PC-9 (cell line): ENCODE measurements at places on chromosomes 1 and 21.

GRCh38 chr1:236165238-236165981 lies 23.1 kb downstream of the GPR137B start:
- no peak for DNase-seq

GRCh38 chr21:34296878-34297277 lies 66.9 kb upstream of the KCNE2 start:
- no peak for DNase-seq

GRCh38 chr1:113641396-113641795 lies 117.9 kb downstream of the PHTF1 start:
- DNase-seq: no peak

- DNase-seq: no peak
Measured at GRCh38 chr21:15390049-15390448, 325.2 kb upstream of the NRIP1 start.

DNA sequence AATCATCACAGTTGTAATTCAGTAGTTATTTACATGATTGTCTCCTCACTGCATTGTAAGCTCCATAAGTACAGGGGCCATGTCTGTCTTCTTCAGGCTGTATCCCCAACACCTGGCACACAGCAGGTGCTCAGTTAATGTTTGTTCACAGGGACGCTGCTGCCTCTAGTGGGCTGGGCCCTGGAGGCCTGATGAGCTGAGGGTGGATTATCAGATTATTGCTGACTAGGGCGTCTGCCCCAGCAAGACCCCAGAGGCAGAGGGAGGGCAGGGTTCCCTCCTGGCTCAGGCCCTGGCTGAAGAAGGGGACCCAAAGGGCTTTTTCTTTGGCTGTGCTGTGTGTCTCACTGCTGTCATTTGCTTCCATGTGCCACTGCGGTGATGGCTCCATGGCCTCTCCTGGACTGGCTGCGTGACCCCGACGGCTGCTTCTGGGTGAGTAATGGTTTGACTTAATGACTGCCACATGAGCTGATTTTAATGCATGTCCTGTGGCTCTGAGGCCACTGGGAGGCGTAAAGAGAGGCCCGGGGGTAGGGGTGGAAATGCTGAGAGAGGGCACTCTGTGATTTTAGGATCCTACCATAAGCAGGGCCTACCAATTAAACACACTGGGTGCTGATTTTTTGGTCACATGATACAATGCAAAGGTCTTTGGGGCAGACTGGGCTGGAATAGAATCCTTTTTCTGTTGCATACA lies 20.8 kb upstream of the EPB41 start:
- DNase-seq: no peak

DNA sequence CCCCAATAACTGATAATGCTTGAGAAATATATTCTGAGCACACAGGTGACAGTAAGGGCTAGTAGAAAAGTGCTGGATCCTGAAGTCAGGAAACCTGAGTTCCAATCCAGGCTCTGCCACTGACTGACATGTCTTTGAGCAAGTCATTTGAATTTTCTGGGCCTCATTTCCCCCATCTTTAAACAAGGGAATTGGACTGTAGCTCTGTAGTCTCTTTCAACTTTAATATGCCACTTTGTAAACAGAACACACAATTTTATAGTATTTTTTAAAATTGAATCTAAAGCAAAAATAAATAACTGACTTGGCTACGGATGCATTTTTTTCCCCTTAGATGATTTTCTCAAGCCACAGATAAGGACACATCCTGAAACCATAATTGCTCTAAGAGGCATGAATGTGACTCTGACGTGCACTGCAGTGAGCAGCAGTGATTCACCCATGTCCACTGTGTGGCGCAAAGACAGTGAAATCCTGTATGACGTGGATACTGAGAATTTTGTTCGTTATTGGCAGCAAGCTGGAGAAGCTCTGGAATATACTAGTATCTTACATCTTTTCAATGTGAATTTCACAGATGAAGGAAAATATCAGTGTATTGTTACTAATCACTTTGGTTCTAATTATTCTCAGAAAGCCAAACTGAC lies 37.0 kb downstream of the LRIG2 start:
- no peak for DNase-seq

DNA sequence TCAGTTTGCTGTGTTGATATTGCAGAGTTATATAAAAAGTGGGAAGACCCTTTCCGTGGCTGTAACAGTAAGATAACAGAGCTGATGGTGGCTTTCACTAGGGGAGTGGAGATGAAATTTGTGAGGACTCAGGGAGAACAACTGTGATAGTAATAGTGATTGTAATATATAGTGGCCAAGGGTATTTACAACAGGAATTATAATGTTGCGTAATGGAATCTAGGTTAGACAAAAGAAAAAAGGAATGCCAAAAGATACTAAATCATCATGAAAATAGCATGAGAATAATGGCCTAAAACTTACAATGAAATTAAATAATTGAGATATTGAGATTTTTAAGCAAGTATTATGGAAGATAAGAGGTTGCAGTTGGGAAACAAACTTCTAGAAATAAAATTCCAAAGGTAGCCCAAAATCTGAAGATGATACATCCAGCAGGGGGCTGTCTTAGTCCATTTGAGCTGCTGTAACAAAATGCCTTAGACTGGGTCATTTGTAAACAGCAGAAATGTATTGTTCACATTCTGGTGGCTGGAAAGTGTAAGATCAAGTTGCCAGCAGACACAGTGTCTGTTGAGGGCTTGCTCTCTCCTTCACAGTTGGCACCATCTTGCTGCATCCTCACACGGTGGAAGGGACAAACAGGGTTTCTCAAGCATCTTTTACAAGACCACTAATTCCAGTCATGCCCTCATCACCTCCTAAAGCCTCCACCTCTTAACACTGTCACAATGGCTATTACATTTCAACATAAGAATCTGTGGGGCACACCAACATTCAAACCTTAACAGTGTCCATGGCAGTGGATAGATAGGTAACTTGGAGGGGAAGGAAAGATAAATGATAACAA lies 711.2 kb downstream of the MRPL39 start:
- DNase-seq: no peak

DNA sequence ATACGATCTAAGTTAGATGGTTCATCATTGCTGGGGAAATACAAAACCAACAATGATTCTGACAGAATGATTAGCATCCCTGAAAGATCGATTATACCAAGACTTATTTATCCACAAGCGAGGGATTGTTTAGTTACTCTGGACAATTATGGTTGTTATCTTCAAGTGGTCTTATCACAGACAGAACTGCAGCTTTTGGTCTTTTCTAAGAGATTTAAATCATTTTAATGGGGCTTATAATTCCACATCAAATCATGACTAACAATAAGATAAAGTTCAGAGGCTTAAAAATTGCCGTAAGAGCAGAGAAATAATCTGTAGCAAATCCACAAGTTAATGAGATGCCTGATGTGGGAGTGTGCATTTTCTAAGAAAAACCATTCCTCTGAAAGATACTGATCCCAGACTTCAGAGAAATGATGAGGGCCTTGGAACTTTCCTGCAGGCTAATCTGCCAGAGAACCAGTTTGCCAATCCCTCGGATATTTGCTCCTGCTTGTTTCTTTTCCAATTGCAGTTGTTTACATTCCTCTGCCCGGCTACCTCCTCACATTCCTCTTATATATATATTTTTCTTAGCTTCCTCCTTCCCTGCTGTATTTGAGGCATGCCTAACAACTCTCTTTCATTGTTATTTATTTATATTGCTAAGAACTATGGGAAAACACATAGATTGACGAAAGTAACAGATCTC lies 134.8 kb downstream of the BACH1 start:
- DNase-seq: peak; percentile 35

- DNase-seq: no peak
Measured at GRCh38 chr1:104136621-104137020, 386.9 kb downstream of the AMY1C start.
